ENCODE measurements at places on chromosomes 3 and 15.
A peak's percentile ranks its signal among the peaks of the same experiment; 100 is the strongest.

DNA sequence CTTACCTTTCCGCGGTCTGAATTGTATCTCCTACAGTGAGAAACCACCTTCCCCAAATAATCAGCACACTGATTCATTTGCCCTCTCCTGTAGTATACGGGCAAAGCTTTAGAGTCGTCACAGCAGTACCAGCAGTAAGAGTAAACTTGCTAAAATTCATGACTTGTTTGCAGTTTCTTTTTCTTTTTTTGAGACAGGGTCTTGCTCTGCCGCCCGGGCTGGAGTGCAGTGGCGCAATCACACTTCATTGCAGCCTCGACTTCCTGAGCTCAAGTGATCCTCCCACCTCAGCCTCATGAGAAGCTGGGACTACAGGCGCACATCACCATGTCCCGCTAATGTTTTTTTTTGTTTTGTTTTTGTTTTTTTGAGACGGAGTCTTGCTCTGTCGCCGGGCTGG, 11.9 kb downstream of the SCAMP5 start:
- no peak for DNase-seq

GRCh38 chr3:41808618-41809017, 153.3 kb downstream of the ULK4 start:
- DNase-seq = no peak

DNA sequence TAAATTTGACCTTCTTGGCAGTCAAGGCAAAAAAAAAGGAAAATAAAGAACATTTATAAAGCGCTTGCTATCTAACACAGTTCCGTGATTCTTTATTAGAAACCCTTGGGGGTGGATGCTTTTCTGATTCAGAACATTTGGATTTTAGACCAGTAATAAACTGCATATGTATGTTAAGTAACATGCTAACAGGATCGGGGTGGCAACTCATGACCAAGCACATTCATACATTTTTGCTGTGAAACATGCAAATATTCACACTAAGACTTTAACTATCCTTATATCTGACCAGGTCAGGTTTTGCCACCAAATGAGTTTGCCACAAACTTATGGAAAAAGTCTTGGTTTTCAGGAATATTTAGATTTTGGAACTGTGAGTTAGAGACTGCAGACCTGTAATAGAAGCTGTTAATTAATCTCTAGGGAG, 30.4 kb upstream of the KLF13 start:
- no peak for DNase-seq

- no peak for DNase-seq
Measured at GRCh38 chr3:71599416-71599815, 15.9 kb upstream of the FOXP1 start.

DNA sequence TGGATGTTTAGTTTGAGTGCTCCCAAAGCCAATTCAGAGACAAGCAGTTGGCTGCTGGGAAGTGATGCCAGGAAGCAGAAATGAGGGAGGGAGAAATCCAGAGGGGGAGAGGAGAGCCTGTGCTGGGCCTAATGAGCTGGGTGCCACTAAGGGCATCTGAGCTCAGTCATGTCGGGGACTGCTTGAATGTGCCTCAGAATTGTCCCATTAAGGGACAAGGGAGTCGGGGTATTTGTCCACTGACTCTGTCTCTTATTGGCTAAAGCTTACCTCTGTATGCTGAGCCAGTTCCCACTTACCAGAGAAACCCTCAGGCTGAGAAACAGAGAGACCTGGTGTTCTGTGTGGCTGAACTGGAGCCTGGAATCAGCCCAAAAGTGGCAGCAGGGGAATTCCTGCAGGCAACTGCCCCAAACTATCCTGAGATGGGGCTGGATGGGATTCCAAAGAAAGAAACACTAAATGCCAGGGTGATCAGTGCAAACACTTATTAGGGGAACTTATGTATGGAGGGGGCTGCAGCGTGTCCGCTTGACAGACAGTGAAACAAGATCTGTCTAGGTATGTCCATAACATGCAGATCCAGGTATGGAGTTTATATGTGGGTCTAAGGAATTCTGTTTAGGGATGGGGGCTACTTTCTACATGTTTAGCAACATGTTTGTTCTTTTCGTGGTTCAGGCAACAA, 48.6 kb downstream of the NR1D2 start:
- DNase-seq = no peak

- DNase-seq = no peak
Measured at GRCh38 chr3:51945031-51945840, 3.1 kb downstream of the PARP3 start.

DNA sequence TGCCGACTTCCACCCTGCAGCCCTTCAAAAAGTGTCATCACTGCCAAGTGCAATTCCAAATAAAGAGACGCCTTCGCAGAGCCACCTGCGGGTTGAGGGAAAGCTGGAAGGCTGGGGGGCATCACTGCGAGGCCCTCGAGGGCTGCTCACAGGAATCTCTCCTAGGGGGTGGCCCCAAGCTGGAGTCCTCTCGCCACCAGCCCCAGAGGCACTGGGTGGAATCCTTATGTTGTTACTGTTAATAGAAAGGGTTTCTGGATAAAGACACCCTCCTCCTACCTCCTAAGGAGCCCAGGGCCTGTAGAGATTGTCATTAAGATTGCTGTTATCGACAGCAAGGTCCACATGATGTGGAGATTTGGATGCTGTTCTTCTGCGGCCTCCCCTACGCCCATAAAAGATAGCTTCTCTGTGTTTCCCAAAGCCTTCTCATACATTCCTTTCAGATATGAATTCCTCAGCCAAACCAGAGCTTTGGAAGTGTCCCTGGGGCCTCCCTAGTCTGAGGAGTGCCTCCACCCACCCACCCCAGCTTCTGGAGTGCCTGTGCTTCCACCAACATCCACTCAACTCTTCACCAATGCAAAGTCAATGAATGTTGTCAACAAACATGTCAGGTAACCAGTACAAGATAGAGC, 512.7 kb downstream of the SHQ1 start:
- no peak for DNase-seq

DNA sequence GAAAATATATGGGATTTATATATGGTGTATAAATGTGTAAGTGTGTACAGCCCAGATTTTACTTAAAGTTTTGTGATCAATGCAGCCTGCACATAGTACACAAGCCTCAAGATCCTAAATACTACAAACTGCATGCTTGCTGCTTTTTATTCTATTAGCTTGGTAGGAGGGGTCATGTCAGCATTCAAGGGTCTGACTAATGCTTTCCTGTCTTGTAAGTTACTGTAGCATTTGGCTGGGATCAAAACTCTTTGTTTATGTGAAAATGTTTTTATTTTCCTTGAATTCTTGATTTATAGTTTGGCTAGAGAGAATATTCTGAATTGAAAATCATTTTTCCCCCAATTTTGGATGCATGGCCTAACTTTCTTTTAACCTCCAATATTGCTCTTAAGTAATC, 370.9 kb downstream of the NSUN3 start:
- DNase-seq = no peak

GRCh38 chr3:46987743-46988401, 8.4 kb downstream of the NBEAL2 start:
- no peak for DNase-seq

- DNase-seq = no peak
Measured at GRCh38 chr15:49045751-49046219, 461 bp downstream of the SECISBP2L start.

DNA sequence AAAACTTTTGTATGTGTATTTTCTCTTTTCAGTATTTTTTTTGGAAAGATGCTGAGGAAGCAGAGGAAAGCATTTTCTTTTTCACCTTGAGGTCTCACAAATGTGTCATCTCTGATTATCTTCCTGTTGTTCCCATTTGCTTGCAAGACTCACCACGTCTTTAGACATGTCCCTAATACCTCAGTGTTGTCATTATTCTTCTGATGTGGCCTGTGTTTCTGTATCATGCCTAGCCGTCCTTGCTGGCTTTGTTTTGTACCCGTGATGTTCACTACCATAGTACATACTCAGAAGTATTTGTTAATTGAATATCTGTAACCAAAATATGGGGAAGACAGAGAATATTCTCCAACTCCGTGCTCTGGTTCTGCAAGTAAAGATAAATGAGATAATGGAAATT, 5.0 kb upstream of the P2RY14 start:
- DNase-seq = no peak

DNA sequence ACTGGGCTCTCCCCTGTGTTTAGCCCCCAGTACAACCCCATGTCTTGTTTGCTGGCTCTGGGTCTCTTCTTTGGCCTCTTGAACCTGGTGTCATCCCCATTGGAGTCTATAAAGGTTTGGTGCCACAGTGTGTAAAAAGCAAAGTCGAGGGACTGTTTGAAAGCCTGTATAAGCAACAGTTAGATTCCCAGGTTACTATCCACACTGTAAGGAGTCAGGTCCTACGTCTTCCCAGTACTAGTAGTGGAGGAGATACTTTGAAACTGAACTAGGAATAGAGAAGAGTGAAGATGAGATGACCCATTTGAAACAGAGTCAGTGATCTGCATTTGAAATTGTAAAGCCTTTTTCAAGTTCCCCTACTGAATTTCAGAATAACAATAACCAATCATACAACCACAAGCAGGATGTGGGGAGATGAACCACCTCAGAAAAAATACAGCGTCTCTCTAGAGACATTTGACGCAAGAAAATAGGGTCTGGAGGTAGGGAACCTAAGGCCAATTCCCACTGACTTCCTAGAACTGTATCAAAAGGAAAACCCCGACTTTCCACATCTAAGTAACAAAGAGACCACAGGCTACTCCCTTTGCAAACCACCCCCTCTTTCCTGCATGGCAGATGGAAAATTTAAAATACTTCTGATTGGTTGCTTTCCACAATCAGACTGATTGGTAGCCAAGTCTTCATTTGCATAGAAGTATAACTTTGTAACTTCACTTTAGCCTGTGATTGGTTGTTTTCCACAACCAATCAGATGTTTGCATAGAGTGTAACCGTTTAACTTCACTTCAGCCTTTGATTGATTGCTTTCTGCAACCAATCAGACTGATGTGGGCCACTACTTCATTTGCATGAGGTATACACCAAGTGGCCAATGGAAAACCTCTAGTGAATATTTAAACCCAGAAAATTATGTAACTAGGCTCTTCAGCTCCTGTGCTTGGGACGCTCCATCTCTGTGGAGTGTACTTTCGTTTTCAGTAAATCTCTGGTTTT, 49.9 kb upstream of the NEDD4 start:
- no peak for DNase-seq

DNA sequence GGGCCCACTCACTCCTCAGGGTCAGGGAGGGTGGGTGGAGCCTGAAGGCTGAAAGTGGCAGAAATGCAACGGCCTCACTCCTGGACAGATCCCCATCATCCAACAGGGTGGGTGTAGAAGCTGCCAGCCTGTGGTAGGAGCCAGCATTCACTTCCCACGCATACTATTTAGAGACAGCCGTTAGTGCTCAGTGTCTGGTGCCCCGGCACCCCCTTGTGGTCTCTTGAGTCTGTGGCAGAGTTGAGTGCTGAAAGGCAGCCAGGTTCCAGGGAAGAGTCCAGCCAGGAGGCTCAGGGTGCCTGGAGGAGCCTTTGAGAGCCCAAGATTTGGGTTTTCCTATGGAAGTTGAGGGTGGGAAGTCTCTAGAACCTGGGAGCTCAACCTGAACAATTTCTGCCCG, 2.1 kb upstream of the GNAT1 start:
- peak; percentile 53 for DNase-seq

DNA sequence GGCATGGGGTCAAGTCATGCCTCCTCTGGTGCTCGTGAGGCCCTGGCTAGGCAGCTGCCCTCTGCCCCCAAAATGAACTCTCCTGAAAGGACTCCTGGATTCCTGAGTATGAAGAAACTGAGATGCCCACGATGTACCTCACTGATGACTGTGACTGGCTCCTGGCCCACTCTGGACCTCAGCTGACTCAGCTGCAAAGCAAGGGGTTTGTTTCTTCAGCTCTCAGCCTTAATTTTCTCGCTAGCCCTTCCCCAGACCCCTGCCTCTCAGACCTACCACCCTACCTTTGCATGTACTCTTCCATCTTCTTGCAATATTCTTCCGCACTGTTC, 5.2 kb upstream of the GNAI2 start:
- no peak for DNase-seq

DNA sequence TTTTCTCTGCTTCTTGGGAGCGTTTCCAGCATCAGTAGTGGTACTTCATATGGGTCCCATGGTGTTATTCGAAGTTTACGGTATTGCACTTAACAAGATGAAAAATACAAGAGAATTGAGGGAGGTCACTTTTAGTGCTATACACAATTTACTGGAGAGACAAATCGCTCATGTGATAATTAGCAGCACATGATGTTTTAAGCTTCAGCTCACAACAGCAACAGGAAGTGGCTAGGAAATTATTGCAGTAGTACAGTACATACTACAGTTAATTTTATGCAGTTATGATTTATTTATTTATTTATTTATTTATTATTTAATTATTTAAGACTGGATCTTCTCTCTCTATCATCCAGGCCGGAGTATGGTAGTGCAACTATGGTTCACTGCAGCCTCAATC, 14.4 kb upstream of the DCAF1 start:
- DNase-seq = no peak

DNA sequence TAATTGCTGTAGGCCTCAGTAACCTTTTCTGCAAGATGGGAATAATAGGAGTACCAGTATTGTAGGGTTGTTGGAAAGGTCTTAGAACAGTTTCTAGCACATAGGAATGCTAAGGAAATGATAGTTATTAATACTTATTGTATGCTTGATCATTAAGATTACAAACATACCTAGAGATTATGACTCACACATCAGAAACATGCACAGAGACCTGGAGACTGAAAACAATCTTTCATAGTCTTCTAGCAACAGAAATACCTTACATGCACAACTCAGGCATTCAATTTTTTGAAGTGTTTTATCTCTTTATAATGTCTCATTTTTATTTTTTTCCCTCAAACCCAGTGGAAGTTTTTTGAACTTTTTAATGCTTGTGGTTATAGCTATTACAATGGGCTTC, 104.4 kb upstream of the ZBTB20 start:
- no peak for DNase-seq

DNA sequence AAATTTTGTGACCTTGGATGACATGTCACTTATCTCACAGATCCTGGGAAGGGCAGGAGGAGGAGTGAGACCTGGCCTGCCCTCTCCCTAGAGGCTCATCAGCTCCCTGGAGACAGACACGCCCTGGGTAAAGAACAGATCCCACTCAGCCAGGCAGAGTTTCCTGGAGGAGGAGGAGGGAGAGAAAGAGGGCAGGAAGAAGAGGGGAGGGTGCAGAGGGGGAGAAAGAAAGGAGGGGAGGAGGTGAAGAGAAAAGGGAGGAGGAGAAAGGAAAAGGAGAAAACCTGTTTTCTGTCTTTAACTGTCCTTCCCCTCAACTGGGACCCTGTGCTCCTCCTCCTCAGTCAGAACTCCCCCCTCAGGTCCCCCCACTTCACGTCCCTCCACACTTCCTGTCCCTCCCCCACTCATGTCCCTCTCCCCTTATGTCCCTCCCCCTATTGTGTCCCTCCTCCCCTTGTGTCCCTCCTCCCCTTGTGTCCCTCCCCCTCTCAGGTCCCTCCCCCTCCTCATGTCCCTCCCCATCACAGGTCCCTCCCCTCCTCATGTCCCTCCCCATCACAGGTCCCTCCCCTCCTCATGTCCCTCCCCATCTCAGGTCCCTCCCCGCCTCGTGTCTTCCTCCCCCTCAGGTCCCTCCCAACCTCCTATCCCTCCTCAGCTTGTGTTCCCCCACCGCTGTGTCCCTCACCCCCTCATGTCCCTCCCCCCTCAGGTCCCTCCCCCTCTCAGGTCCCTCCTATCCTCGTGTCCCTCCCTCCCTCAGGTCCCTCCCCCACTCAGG, 52.3 kb upstream of the CGNL1 start:
- no peak for DNase-seq

GRCh38 chr3:46419816-46420215, 12.8 kb downstream of the CCRL2 start:
- DNase-seq = no peak

- no peak for DNase-seq
Measured at GRCh38 chr3:45355351-45355750, 33.0 kb upstream of the LARS2 start.
